Activated naive CD8-positive, alpha-beta T cell treated with anti-CD3 and anti-CD28 coated beads, Interleukin-2, amount 50 U/mL, for 16 hours (primary cell): ENCODE measurements at places on chromosomes 11 and 22.

DNA sequence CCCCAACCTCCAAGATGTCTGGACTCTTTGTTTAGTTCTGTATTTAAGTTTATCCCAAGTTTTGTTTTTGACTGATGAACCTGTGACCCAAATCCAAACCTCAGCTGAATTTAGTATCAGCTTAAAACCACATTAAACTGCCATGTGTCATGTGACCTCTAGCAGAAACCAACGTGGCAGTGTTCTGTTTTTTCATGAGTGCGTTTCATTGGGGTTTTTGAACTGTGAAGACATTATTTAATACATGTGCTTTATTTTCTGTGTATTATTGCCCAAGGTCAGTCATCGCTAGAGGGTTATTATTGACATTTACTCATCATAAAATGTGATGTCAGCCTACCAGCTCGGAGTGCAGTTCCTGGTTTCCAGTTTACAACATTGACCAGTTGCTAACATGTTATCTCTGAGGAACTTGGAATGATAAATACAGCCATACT, 1.8 kb downstream of the TLCD5 start:
- DNase-seq: no peak

GRCh38 chr22:43017525-43018460, 2.8 kb upstream of the PACSIN2 start:
- no peak for DNase-seq

DNA sequence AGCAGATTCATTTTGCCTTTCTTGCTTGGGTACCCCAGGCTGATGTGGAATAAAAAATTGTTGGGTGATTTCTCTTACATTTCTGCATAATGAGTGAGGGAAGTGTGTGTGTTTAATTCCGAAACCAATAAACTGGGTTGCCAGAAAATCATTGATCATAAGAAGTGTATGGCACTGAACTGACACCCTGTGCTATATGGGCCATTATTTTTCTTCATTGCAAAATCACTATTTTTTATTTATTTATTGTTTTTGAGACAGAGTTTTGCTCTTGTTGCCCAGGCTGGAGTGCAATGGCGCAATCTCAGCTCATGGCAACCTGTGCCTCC, 14.6 kb upstream of the HIKESHI start:
- DNase-seq: no peak

DNA sequence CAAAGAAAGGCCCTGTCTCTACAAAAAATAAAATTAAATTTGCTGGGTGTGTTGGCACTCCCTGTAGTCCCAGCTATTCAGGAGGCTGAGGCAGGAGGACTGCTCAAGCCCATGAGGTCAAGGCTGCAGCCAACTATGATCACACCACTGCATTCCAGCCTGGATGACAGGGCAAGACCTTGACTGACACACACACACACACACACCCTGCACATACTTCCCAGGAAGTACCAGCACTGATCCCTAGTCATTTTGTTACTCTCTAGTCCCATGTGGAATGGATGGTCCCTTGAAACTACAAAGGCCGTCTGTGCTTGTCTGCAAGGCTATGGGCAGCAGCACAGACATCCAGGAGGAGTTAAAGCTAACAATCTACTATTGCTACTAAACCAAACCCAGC, 59.7 kb upstream of the CYP2D6 start:
- no peak for DNase-seq

GRCh38 chr11:118791961-118792569, 1.1 kb upstream of the DDX6 start:
- no peak for DNase-seq

DNA sequence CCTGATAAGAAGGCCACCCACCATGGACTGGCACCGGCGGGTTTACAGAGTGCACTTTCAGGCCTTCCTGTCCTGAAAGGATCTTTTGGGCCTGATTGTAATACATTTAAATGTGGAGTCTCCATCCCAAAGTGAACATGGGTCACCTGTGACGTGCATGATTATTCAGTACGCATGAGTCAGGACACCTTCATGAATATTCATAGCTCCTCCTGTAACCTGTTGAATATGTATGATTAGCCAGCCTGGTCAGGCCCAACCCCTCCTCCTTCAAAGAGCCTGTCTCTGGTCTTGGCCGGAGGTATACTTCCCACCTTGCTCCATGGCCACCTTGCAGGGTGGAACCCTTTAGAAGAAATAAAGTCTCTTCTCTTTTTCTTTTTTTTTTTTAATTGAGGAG, 75.9 kb upstream of the NUP50 start:
- no peak for DNase-seq

DNA sequence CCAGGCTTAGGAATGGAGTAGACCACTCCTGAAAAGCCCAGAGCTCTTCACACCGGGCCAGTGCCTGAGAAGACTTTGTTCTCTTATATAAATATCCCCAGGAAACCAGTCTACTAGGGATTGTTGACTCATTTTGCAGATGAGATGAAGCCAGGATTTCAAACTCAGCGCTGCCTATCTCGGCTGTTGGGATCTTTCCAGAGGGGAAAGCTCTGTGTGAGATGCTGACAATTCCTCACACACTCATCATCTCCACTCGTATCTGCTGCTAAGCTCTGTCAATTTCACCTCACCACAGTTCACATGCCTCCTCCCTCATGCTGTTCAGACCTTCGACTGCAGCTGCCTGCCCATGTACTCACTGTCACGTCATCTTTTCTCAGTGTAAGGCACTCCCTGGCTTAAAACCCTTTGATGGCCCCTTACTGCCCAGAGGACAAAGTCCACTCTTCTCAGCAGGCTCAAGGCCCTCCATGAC, 12.5 kb downstream of the USH1C start:
- DNase-seq: no peak

DNA sequence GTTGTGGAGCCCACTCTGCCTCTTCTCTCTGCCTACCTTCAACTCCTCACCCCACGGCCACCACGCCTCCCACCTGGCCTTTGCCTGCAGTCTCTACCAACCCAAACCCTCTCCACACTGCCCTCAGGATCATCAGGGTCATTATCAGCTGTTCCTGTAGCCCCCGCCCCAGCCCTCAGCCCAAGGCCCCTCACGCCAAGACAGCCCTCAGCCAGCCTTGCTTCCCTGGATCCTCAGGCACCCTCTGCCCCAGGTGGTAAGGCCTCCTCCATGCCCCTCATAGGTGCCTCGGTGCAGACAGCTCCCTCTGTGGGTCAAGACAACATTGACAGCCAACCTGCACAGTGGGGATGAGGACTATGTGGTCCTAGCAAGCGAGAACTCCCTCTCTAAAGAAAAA, 1.7 kb downstream of the SBF1 start:
- DNase-seq: no peak

DNA sequence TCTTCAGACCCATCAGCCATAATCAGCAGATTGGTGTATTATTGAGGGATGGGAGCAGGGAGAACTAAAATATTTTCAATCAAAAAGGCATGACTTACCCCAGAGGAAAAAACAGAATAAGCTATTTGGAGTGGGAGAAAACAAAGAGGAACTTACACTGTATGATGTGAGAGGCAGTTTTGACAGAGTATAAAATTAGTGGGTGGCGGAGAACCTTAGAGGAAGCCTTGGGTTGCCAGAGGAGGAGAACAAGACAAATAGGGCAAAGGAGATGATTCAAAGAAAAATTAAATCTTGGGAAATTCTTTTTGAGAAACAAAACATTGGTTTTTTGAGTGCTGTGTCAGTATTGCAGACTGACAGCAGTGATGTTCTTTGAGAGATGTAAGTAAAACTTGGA, 285.0 kb downstream of the C11orf87 start:
- no peak for DNase-seq

- DNase-seq: no peak
These were observed 32.0 kb upstream of the ANO1 start for GRCh38 chr11:70046089-70046488.

DNA sequence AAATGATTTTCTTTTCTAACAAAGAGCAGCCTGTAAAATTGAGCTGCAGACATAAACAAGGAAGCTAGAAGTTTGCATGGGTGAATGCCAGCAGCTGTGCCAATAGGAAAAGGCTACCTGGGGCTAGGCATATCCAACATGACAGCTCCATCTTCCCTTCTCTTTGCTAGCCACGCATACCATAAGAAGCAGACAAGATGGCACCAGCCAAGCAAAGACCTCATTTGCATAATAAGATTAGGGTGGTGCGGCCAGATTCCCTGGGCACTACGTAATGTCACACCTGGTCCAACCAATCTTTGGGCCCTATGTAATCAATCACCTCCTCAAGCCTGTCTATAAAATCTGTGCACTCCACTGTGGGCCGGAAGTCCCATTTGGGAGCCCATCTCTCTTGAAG, 108.3 kb downstream of the SWAP70 start:
- no peak for DNase-seq

- DNase-seq: no peak
These were observed 179.6 kb downstream of the CSNK2A3 start for GRCh38 chr11:11173316-11174025.

DNA sequence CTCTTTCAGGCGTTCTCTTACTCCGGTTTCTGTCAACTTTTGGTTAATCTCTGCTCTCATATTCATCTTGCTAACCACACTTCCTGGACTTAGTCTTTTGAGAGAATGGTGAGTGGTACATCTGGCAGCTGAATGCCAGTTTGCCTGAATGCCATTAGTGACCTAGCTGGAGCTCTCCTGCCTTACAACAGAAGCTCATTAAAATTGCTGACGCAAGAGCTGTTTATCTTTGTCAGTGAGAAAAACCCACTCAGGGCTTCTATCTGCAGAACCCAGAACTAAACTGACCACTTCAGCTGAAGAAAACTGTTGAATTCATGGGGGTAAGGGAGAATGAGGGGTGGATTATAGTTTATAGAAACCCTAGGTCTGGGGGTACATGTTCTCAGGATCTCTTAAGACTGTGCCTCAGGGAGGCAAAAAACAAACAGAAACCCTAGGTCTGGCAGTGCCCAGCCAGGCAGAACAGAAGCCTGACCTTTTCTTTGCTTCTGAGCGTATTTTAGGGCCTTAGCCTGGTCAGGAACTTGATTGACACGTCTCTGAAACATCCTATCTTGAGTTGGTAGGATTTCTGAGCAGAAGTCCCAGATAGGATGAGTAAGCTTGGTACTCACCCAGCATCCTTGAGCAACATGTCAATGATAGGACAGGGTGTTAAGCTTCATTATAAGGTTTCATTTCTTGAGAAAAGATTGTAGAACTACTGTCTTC, 52.8 kb upstream of the YWHAH start:
- no peak for DNase-seq

DNA sequence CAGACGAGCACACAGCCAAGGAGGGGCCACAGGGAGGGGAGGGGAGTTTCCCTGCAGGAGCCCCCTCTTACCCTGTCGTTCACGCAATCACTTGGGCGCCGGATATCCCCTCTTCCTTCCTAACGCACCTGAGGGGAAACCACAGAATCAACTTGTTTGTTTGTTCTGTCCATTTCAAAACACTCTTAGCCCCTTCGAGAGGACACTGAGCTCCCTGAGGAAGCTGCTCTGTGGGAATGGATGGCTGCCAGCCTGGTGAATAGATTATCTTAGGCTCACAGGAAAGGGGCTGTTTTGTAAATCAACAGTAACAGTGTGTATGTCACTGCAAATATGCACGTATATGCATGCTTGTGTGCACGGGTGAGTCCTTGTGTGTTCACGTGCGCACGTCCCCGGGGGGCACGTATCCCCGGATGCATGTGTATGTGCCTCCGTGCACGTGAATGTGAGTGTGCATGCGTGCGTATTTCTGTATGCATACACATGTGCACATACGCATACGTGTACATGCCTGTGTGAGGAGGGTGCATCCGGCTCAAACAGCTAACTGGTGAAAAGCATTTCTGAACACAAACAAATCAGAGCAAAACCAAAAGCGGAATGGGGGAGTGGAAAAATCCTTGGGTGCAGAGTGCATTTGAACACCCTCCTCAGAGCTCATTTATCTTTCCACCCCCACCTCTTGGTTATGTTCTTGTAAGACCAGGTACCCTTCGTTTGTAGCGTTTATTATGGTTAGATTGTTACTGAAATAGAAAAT, 7.2 kb downstream of the ARSA start:
- DNase-seq: peak; percentile 74

DNA sequence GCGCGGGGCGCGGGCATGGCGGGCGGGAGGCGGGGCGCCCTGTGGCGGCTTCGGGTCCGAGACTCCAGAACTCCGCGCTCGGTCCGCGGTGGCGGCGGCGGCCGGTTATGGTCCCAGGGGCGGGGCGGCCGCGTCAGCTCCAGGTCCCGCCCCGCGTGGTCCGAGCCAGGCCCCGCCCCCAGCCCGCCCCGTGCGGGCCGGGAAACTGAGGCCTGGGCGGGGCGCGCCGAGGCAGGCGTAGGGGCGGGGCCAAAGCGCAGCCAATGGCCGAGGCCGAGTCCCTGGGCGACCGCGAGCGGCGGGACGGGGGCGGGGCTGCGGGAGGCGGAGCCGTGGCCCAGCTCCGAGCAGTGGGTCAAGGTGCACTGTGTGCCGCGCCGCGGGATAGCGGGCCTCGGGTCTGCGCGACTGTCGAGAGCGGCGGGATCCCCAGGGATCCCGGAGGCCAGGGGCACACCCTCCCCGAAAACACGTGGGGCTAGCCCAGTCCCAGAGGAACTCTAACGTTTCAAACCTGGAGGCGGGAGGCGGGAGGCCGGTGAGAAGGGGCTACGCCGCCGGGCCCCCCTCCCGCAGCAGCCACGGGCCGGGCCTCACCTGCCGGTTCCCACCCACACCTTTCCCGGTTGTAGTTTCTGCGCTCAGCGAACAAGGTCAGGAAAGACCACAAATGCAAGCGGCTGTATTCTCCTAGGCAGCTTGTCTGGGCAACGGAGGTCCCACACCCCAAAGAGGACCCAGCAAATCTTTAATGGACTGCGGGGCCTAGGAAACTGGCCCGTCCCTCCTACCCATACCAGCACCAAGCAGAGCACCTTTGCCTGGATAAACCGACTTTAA, at the start of gene SLC25A1:
TSS of gene SLC25A1 (minus strand) at position 80 of the 840 bp plus-strand sequence. CDS start at position 17, 63 bp downstream.
- peak; percentile 53 for DNase-seq

DNA sequence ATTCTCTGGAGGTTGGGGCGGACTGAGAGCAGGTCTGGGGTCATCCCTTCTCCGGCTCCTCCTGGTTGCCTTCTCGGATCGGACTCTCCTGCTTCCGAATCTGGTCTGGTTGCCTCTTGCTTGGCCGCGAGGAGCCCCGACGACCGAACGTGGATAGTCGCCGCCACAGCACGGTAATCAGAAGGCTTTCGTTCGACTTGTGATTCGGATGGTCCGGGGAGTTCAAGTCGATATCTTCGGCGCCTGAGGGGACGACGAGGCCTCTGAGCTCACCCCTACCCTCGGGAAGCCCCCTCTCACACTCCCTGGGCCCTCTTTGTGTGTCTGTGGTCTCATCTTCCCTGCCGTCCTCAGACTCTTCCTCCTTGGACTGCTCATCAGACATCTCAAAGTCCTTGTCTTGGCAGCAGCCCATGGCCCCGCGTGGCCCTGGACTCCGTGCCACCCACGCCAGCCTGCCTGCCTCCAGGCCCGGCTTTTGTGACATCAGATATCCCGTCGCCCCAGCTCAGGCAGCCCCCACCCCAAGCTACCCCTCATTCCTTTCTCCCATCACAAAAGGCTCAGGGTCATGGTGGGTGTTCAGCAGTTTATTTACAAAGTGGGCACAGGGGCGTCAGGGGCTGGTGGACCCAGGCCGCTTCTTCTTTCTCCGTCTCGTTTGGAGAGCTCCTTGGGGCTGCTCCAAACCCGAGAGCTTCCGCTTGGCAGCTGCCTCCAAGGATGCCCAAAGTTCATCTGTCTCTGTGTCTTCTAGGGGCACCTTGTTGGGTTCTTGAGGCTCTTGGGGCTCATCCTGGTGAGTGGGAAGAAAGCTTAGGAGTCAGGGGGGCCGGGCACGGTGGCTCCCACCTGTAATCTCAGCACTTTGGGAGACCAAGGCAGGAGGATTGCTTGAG, at the start of gene TEX54:
TSS of gene TEX54 (minus strand) at position 506 of the 899 bp plus-strand sequence.
- no peak for DNase-seq

GRCh38 chr11:125061281-125061680, 1.8 kb upstream of the SLC37A2 start:
- no peak for DNase-seq
